Adrenal gland (tissue), 19 donors: ENCODE measurements at places on chromosomes 2 and 18.

- DNase-seq, result no peak
These were observed 864.6 kb downstream of the SUCLG1 start for GRCh38 chr2:83594241-83595120.

- no peak for DNase-seq
These were observed 1038.3 kb upstream of the ACVR2A start for GRCh38 chr2:146806364-146807005.

GRCh38 chr18:48834413-48835031, 116.2 kb downstream of the SMAD7 start:
- DNase-seq, result peak; percentile 91

DNA sequence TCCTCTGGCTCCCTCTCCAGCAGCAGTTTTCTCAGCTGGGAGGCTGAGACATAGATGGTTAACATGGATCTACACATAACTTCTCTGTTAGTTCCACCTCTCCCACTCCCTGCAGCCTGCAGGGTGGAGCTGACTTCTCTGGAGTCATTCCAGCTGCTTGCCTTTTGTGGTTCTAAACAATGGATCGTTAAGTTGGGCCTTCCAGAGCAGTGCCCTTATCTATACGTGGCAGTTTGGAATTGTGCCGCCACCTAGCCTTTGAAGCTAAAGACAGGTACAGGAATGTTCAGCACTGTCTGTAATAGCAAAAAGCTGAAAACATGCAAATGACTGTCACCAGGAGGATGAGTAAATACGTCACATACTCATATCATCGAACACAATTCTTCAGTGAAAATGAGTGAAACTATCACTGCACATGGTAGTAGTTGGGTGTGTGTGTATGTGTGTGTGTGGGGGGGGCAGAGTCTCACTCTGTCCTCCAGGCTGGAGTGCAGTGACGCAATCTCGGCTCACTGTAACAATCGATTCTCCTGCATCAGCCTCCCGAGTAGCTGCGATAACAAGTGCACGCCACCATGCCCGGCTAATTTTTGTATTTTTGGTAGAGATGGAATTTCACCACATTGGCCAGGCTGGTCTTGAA, 50.3 kb downstream of the SH2D6 start:
- DNase-seq, result no peak

DNA sequence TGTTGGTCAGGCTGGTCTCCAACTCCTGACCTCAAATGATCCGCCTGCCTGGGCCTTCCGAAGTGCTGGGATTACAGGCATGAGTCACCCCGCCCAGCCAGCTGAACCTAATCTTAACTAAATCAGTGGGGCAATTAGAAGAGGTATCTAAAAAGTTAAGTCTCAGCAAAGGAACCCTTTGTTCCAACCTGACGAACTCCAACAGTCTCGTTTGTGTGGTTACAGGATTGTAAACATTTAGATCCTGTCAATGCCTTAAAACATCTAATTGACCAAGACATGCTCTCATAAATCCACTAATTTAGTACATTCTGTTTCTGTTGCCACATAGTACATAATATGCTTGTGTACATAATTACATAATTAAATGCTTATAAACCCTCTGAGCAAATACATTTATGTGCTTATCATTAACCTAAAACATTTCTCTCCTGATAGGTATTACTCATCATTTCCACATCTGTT, 31.1 kb upstream of the STK39 start:
- no peak for DNase-seq

- DNase-seq, result no peak
These were observed 10.8 kb downstream of the SNORC start for GRCh38 chr2:232880764-232881351.

GRCh38 chr18:27652480-27653121, 467.5 kb upstream of the CHST9 start:
- DNase-seq, result no peak

DNA sequence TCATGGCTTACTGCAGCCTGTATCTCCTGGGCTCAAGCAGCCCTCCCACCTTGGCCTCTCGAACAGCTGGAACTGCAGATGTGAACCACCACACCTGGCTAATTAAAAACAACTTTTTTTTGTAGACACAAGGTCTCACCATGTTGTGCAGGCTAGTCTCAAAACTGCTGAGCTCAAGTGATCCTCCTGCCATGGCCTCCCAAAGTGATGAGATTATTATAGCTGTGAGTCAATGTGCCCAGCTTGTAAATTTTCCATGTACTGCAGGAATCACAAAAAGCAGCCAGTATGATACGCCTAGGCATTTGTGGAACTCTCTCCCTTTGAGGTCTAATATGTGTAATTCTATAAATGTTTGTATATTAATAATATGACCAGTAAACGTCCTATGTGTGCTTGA, 59.9 kb downstream of the MSH6 start:
- DNase-seq, result no peak

- no peak for DNase-seq
These were observed 46.4 kb downstream of the SLC25A12 start for GRCh38 chr2:171847627-171848026.

GRCh38 chr2:145874466-145874865, 1354.5 kb upstream of the ZEB2 start:
- peak; percentile 21 for DNase-seq

DNA sequence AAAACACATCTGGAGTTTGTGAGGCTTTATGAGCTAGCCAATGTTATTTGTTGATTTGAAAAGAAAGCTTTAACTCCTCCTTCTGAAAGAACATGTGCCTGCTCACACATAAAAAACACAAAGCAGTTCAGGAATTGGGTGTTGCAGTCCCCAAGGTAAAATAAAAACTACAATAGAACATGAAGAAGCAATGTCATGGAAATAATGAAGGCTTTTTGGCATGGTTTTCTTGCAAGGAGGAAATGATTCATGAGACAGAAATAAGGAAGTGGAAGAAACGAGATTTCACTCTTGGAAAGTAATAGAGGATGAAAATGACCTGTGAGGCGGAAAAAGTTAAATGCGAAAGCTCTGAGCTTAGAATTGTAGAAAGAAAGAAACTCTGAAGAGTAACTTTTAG, 81.1 kb downstream of the TRIB2 start:
- no peak for DNase-seq

DNA sequence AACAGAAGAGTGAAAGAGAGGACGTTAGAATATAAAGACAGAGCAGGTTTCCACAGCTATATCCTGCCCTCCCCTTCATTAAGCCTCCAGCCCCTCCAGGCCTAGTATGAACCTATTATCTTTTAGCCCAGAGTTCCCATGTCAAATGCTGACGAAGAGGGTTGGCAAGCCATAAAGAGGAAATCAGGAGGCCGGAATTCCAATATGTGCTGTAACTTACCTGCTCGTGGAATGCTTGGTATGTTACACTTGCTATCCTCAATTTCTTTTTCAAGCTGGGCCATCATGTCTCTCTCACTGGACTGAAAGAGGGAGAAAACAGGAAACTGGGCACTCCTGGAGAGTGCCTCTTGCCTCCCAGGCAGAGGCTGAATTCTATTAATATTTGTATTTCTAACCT, 264.1 kb downstream of the TRIB2 start:
- DNase-seq, result no peak

DNA sequence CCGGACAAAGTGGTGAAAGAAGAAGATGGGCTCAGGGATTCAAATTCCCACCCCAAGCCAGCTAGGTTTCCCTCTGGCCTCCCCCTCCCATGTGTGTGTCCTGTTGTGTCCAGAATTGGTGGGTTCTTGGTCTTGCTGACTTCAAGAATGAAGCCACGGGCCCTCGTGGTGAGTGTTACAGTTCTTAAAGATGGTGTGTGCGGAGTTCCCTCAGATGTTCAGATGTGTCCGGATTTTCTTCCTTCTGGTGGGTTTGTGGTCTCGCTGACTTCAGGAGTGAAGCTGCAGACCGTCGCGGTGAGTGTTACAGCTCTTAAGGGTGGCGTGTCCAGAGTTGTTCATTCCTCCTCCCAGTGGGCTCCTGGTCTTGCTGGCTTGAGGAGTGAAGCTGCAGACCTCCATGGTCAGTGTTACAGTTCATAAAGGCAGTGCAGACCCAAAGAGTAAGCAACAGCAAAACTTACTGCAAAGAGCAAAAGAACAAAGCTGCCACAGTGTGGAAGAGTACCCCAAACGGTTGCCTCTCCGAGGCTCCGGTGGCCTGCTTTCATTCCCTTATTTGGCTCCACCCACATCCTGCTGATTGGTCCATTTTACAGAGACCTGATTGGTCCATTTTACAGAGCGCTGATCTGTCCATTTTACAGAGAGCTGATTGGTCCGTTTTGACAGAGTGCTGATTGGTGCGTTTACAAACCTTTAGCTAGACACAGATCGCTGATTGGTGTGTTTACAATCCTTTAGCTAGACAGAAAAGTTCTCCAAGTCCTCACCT, 37.7 kb upstream of the KLF11 start:
- DNase-seq, result no peak

GRCh38 chr2:136005462-136006196, 20.2 kb upstream of the DARS1 start:
- DNase-seq, result no peak

- no peak for DNase-seq
These were observed 84.8 kb downstream of the ACAA2 start for GRCh38 chr18:49728542-49728941.

DNA sequence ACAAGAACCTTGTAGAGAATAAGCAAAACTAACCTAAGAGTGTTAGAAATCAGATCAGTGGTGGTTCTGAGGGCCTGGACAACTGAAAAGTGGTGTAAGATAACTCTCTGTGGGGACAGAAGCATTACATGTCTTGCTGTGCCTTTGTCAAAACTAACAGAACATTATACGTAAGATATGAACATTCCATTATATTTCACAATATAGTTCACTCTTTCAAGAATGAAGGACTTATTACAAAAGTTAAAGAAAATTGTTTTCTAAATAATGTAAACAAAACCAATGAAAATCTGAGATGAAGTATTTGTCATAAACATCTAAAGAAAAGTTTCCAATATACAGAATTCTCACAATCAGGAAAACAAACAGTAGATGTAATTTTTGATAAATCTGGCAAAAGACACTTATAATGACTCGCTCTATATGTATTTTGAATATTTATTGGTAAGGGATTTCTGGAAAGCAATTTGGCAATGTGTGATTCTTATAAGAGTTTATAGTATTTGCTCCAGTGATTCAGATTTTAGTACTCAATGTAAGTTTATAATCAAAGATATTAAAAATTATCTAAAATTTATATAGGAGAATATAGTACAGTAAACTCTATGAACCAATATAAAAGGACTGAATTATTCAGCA, 258.4 kb downstream of the CD226 start:
- DNase-seq, result no peak

- no peak for DNase-seq
These were observed 16.4 kb upstream of the STARD7 start for GRCh38 chr2:96225016-96225533.

- no peak for DNase-seq
These were observed 27.8 kb downstream of the ANKRD62 start for GRCh38 chr18:12121175-12122042.

DNA sequence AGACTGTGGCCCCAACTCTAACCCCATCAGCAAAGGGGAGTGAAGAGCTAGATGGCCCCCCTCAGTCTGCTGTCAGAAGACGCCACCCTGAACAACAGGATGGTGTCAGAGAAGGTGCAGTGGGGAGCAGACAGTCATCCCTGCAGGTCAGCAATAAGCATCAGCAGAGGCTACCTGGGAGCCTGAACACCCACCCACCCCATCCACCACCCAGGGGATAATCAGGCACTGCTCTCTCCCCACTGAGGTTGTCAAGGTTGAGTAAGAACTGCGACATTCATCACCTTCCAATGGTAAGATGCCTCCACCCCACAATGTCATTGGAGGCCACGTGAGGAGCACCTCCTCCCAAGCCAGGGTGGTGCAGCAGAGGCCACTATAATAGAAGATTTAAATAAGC, 8.5 kb upstream of the ID2 start:
- no peak for DNase-seq

DNA sequence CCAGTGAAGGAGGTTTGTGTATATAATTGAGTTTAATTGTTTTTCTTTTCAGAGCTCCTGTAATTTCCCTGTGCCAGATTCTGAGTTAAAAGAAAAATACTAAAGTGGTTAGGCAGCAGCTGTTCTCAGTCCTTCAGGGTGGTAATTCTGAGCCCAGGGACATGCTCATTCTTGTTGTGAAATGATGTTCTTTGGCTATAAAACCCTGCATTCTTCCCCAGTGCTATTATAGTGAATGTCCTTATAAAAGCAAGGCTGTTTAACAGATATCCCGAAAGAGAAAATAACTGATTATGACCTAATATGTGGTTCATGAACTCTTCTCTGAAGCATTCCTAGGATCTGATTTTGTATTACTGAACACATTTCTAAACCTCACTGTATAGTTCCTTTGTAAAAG, 34.0 kb downstream of the ADAM23 start:
- no peak for DNase-seq

DNA sequence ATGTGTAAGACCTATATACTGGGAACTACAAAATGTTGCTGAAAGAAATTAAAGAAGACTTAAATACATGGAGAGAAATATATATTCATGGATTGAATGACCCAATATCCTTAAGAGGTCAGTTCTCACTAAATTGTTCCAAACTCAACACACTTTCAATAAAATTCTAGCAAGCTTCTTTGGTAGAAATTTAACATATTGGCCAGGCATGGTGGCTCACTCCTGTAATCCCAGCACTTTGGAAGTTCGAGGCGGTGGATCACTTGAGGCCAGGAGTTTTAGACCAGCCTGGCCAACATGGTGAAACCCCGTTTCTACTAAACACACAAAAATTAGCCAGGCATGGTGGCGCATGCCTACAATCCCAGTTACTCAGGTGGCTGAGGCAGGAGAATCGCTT, 33.6 kb upstream of the MYCN start:
- no peak for DNase-seq

- DNase-seq, result no peak
These were observed 80.4 kb downstream of the LCLAT1 start for GRCh38 chr2:30527411-30527810.

GRCh38 chr2:63049970-63050333, 678 bp upstream of the OTX1 start:
- DNase-seq, result no peak

DNA sequence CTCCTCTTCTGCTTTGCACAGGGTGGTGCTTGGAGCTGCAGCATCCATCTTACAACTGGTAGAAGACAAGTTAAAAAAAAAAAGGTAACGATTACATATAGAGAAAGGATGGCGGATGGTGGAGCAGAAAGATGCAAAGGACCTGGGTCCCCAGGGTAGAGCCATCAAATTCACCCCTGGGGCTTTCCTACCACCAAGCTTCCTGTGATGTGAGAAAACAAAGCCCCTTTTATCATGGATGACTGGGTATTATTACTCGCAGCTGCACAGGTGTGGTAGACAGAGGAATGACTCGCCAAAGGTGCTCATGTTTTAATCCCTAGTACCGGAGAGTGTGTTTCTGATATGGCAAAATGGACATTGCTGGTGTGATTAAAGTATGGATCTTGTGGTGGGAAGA, 1.3 kb upstream of the ACOXL start:
- no peak for DNase-seq

GRCh38 chr18:9469685-9470084, 5.6 kb upstream of the RALBP1 start:
- DNase-seq, result no peak
